Activated T-cell treated with anti-CD3 and anti-CD28 coated beads, Interleukin-2, amount 50 U/mL, for 72 hours (primary cell): ENCODE measurements at places on chromosomes 7 and 10.
A peak's percentile ranks its signal among the peaks of the same experiment; 100 is the strongest.

DNA sequence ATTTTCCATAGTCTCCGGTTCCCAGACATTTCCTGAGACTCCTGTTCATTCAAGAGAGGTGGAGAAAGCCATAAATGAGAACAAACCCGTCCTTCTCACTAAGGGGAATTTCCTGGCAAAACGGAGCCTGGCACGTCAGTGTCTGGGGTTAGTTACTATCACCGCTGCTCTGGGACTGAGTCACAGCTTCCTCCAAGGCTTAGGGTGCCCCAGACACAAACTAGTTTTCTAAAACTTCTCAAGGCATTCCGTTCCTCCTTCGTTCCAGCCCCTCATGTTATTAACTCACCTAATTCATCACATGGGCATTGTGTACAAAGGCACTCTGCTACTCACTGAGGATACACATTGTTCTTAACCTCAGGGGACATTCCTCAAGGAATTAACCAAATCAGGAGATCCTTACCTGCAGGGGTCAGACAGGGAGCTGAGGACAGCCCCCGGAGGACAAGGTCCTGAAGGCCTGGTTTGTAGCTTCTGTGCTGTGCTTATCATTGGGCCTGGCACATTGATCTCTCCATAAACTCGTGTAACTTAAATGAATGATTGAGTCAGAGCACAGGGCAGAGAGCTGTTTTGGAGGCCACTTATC lies 103.0 kb upstream of the KLF6 start:
- peak overlapping the region; percentile 92 for H3K4me3 ChIP-seq
- H3K4me1 ChIP-seq, result peaks cover 57% of the 10 kb centered on the region
- DNase-seq, result peak; percentile 69

DNA sequence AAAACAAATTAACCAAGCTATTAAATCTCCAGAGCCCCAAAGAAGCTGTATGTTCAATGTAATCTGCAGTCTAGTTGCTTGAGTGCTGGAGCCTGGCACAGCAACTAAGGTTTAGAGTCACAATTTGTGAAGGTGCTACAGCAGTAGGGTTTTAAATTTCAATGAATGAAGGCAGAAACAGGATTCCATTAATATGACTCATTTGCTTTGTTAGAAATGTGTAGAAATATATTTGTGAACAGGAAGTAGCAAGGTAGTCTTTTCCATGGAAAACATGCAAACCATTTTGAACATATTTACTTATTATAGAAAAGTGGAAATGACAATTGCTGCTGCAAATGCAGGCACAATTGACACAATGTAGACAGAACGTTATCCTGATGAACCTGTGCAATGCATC lies 149.0 kb upstream of the STEAP4 start:
- no peaks in the 10 kb centered on the region for H3K4me1 ChIP-seq
- no peak for DNase-seq
- no peak overlapping the region for H3K27ac ChIP-seq
- no peaks in the 10 kb centered on the region for H3K27me3 ChIP-seq

GRCh38 chr7:144780071-144780608 lies 55.7 kb downstream of the TPK1 start:
- H3K27ac ChIP-seq, result no peak overlapping the region
- peaks cover 21% of the 10 kb centered on the region for H3K4me1 ChIP-seq
- no peaks in the 10 kb centered on the region for H3K36me3 ChIP-seq
- H3K27me3 ChIP-seq, result no peaks in the 10 kb centered on the region
- DNase-seq, result no peak

- H3K4me1 ChIP-seq, result no peaks in the 10 kb centered on the region
- H3K36me3 ChIP-seq, result peaks cover 3% of the 10 kb centered on the region
- no peaks in the 10 kb centered on the region for H3K27me3 ChIP-seq
- H3K27ac ChIP-seq, result no peak overlapping the region
- no peak overlapping the region for H3K4me3 ChIP-seq
Measured at GRCh38 chr7:146670532-146670931, 553.9 kb downstream of the CNTNAP2 start.

DNA sequence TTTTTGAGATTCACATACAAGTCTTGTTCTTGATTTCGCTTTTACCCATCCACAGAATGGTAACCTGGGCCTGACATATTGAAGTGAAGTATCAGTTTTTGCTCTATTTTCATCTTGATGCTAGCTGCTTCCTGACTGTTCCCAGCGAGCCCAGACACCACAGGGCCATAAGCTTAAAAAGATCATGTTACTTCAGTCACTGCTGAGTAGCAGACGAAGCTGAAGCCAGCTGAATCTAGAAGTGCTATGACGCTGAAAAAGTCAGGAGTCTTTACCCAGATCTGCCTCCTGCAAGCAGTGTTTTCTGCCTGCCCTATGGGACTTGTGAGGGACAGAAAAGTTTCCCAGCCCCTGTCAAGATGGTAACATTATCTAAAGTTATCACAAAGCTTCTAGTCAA lies 2.7 kb upstream of the PRXL2A start:
- H3K36me3 ChIP-seq, result no peaks in the 10 kb centered on the region
- H3K27me3 ChIP-seq, result peaks cover 6% of the 10 kb centered on the region
- no peak for DNase-seq

- H3K4me1 ChIP-seq, result peaks cover 52% of the 10 kb centered on the region
- H3K27ac ChIP-seq, result no peak overlapping the region
- H3K4me3 ChIP-seq, result no peak overlapping the region
- peaks cover 9% of the 10 kb centered on the region for H3K36me3 ChIP-seq
- no peak for DNase-seq
Measured at GRCh38 chr7:130364451-130364850, 15.8 kb upstream of the CPA1 start.

GRCh38 chr7:28983396-28984190 lies 25.5 kb upstream of the TRIL start:
- no peaks in the 10 kb centered on the region for H3K36me3 ChIP-seq
- peaks cover 25% of the 10 kb centered on the region for H3K27me3 ChIP-seq
- no peak overlapping the region for H3K27ac ChIP-seq
- DNase-seq, result no peak
- no peaks in the 10 kb centered on the region for H3K4me1 ChIP-seq
- H3K4me3 ChIP-seq, result no peak overlapping the region

- H3K27ac ChIP-seq, result no peak overlapping the region
- no peak for DNase-seq
- no peaks in the 10 kb centered on the region for H3K4me1 ChIP-seq
Measured at GRCh38 chr7:28572321-28573058, 160.2 kb downstream of the CREB5 start.

- H3K27me3 ChIP-seq, result no peaks in the 10 kb centered on the region
- no peaks in the 10 kb centered on the region for H3K4me1 ChIP-seq
- no peak overlapping the region for H3K4me3 ChIP-seq
- DNase-seq, result no peak
- H3K27ac ChIP-seq, result no peak overlapping the region
- H3K36me3 ChIP-seq, result no peaks in the 10 kb centered on the region
Measured at GRCh38 chr10:60921633-60922032, 22.4 kb downstream of the RHOBTB1 start.

DNA sequence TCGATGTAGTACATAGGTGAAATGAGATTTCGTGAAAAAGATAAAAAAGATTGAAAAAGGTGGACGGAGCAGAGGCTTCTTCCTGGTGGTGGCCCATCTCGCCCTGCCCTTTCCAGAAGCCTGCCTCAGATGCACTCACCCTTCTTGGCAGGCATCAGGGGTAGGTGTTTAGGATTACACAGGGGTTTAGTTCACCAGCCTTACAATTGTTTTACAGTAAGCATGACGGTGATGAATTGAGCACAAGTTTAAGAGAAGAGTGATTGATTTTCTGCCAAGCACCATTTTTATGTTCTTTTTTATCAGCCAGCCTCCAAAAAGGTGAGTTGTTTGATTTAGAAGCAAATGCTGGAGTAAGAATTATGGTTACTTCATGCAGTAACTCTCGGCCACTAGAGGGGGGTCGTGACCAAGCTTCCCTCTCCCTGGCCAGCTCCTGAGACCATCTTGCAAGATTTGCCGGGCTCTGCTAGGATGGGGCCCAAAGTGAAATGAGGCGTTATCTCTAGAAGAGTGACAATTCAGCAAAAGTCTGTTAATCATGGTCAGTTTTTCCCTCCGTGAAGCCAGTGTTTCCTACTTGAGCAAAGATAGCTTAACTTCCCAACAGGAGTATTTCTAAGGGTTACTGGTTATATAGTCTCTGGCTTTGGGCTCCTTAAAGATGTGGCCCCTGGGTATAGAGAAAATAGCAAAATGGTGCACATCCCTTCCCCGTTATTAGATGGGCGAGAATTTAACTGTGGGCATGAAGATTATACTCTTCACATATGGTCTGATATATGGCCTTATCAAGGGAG lies 228.8 kb downstream of the BMPER start:
- H3K4me1 ChIP-seq, result no peaks in the 10 kb centered on the region
- peak; percentile 19 for DNase-seq
- H3K27ac ChIP-seq, result no peak overlapping the region
- H3K36me3 ChIP-seq, result no peaks in the 10 kb centered on the region
